ENCODE measurements at places on chromosomes 1 and 21. TPM values are rescaled to one million over a fixed set of nuclear protein-coding genes. Genes with fewer than 3 reads are reported as not detected.

DNA sequence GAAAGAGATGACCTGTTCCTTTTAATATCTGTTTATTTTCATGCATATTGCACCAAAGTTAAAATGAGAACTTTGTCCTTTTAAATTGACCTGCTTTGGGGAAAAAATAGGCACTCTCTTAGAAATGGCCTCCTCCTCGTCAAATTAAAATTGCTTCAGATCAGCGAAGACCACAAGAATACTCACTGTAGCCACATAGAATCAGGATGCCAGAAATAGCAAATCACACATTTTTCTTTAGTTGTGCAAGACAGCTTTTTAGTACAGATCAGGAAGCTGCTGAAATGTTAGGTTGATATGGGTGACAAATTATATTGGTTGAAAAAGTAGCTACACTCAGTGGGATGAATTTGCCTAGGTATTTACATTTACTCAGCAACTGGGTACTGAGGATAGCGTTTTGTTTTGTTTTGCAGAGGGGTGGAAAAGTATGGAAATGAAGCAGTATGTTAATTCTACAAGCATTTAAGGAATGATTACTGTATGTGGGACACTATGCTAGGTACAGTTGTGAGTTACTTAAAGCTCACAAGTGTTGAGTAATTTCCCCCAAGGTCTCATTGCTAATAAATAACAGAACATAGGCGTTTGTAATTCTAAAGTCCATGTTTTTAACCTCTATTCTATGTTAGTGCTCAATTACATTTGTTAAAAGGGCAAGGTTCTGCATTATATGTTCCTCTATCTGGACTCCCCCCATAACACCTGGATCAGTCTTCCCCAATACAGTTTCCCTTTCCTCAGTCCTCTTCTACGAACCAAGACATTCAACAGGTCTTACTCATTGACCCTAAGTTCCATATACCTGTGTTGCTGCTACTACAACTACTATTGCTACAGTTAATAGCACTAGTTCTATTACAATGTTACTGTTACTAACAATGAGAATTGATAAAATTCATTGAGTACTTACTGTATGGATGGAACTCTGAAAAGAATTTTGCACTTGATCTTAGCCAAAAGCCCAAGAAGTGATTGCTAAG, 99.4 kb upstream of the S1PR1 start:
- DNase-seq = no peak

DNA sequence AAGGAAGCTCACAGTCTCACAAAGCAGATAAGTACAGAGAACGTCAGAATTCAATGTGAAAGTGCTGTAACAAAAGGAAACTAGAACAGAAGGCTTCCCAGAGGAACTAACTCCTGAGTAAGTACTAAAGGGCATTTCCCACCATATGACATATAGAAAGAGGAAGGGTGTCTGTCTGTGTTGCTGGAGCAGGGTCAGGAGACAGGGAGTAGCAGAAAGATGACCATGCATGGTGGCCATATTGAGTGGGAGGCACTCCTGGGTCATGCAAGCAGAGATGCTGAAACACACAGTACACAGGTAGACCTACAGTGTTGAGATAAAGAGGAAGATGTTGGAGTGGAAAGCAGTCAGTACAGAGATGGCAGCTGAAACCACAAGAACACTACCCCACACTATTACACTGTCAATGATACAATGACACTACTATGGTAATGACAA, 47.3 kb downstream of the SLC25A24 start:
- DNase-seq = no peak

Gene SIPA1L2
- 33.5 TPM for polyA plus RNA-seq

DNA sequence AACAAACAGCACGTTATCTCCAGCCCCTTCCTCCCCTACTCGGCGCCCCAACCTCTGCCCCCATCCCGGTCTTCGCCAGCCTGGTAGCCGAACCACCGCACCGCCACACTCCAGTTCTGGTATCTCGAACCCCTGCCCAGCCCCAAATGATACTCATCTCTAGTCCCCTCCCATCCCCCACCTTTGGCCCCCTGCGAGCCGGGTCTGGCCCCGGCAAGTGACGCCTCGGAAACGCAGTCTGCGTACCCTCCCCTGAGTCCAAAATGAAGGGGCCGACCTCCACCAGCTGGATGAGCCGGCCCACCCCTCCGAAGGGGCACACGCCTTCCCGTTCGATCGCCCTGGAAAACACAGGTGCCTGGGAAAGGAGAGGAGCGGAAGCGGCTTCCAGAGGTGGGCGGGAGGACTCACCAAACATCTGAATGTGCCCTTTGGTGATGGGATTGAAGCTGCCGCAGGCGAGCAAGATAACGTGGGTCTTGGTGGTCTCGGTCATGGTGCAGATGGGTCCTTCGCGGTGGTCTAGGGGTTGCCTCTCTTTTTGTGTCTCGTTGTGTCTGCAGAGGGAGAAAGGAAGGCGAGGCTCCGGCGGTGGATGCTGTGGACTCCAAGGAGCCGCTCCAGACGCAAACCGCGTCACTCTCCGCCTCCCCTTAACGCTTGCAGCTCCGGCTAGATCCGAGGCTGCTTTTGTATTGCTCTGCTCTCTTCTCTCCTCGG, at the start of gene NMNAT2:
Gene NMNAT2, minus strand, starts transcription at position 609 of the 720 bp plus-strand sequence. Its CDS starts 113 bp downstream, at position 496.
- DNase-seq = no peak

- DNase-seq = no peak
These were observed 84.6 kb downstream of the SELENOF start for GRCh38 chr1:86829321-86829720.

DNA sequence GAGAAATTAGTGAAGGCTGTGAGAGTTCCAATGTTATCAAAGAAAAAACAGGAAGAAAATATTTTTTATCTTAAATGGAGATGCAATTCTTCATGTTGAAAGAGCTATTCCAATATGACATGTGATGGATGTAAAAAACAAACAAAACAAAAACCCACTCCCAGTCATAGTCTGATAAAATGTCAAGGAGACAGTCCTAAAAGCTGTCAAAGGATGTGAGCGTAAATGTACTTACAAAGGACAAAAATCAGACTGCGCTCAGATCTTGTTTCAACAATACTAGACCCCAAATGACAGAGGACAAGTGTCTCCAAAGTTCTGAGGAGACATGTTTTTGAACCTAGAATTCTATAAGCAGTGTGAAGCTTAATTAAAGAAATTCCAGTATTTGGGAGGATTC, 265.8 kb downstream of the PLPP3 start:
- DNase-seq = no peak

DNA sequence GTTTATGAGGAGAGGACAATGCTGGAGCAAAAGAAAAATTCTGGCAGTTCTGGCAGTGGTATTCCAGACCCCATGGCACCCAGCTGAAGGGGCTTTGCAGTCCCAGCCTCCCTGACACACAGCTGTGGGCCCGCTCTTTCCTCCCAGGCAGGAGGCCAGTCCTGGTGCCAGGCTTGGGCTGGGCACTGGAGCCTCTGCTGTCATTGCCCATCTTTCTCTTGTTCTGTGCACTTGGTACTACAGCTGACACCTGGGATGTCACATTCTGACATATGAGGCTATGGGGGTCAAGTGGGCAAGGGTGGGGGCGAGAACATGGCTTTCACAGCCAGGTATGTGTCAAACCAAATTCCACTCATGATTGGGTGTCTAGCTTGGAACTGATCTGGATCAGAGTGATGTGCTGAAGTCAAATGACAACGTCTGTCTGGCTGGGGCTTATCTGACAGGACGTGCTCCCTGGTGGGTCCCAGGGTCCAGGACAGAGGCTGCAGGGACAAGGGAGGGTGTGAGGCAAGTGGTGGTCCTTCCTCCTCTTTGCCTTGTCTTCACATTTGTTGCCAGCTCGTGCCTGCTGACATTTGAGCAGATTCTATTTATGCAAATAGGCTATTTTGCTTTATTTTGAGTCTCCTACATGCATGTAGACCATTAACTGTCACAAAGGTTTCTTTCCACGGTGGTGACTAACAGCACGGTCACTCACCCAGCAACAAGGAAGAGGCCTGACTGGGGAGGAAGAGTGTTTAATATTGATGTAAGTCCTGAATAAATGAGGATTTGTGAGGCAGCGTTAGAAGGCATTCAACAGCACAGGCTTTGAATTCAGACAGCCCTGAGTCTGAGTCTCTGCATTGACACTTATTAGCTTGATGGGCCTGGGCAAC, 336.3 kb downstream of the PBX1 start:
- no peak for DNase-seq

Gene BATF3
- polyA plus RNA-seq = 1.6 TPM

GRCh38 chr1:221759436-221759835, 17.5 kb upstream of the DUSP10 start:
- DNase-seq = no peak

Gene IL12RB2
- polyA plus RNA-seq = 1.0 TPM

GRCh38 chr1:111140680-111140967, 601 bp downstream of the CEPT1 start:
- peak; percentile 31 for DNase-seq

DNA sequence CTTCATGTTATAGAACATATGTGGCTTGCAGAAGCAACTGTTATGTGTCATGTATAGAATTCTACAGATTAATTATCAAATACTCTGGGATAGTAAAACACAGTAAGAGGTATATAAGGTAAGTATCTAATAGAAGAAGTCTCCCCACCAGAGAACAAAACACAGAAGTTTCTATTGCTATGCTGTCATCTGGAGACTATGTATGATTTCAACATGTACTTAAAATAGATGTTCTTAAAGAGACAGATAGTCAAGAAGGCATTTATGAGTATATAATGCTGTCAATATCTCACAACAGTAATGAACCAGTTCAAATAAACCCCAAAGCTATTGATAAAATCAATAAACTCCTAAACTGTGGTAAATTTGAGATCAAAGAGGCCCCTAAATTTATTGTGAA, 8.1 kb upstream of the ADCY10 start:
- no peak for DNase-seq

DNA sequence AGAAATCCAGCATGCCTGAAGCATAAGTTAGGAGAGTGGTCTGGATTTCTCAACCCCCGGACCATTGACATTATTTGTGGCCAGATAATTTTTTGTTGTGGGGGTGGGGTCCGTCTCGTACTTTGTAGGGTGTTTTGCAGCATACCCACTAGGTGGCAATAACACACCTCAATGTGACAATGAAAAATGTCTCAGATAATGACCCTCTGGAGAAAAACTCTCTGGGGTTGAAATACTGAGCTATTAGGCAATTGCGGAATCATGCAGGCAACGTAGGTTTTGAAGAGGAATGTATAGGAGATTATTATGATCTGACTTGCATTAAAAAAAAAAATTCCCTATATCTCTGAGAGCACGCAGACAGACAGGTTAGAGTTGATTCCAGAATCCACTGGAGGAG, 25.3 kb upstream of the RRP15 start:
- DNase-seq = no peak

DNA sequence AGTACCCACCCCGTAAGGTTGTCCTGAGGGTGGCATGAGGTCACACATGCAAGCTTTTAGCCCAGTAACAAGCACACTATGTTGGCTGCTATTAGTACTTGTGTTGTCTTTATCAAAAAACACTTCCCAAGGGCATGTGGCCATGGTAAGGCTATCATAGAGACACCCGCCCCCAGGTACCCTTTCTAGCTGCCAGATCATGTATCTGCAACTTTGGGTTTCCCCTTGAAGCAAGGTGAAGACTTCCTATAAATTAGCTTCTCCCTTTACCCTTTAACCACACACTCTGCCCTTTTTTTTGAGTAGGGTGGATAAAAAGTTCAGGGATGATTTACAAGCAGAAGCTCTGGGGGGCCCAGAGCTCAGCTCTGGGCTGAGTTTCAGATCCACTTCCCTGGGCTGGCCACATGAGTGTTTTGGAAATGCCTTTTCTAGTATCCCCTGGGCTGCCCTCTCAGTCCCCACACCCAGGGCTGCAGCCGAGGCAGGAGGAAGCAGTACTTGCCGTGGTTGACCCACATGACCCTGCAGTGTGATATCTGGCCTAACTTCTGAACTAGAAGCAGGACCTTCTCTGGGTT, 2.0 kb downstream of the ZDHHC18 start:
- no peak for DNase-seq

- no peak for DNase-seq
These were observed 71.8 kb downstream of the CLSTN1 start for GRCh38 chr1:9751971-9752370.

Gene NTMT2
- not detected for polyA plus RNA-seq

GRCh38 chr1:55696181-55696754, 481.1 kb upstream of the USP24 start:
- no peak for DNase-seq

Gene HYI
- polyA plus RNA-seq = 39.8 TPM

GRCh38 chr1:200053646-200054045, 26.1 kb downstream of the NR5A2 start:
- DNase-seq = no peak

Gene HSD17B7
- 11.4 TPM for polyA plus RNA-seq

- DNase-seq = no peak
These were observed 91.3 kb downstream of the RIPK4 start for GRCh38 chr21:41675574-41675973.
